NCI-H1436 treated with DMSO at 0.1 percent for 48 hours (cell line): ENCODE measurements at places on chromosomes 11 and 22.

GRCh38 chr22:37309211-37310074 lies 27.1 kb downstream of the CYTH4 start:
- DNase-seq, result no peak

- DNase-seq, result no peak
These were observed 9.3 kb upstream of the ADORA2A start for GRCh38 chr22:24417901-24418641.

DNA sequence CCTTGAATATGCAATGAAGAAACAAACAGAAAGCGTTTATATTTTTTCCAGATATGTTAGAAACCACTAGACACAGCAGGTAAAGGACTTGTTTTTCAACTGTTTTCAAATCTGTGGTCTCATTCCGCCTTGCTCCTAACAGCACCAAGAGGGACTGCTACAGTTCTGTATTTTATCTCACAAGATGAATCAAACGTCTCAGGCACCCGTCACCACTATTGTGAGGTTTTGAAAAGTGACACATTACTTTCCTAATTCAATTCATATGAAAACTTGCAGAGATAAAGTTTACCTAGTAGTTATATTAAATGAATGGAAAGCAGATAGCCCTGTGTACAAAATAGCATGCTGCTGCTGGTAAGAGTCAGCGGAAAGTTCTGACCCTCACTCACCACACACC lies 386.3 kb downstream of the ETS1 start:
- no peak for DNase-seq

DNA sequence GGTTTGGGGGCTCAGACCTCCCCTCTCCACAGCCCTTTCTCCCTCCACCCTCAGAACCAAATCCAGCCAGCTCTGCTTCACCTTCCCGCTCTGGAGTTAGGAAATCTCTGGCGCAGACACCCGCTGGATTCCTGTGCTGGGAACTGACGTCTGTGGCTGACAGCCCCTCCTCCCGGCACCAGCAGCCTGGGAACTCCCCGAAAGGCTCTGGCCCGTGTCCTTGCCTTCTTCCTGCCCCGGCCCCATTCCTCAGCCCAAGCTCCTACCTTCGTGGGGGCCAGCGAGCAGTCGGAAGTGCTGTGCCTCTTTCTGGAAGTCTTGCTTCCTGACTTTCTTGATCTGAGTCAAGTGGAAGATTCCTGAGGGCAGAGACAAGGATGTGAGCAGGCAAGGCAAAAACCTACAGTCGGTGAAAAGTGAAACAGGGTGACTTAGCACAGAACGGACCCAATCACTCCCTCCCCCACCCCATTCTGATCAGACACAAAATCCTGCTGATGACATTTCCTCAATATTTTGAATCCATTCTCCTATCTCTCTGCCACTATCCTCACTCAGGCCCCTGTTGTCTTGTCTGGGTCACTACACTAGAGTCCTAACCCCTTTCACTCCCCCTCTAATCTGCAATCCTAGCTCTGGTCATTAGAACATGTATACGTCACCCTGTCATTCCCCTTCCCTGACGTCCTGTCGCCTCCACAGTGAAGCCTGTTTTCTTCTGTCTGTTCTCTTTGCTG lies 34.1 kb downstream of the CHRDL2 start:
- no peak for DNase-seq

DNA sequence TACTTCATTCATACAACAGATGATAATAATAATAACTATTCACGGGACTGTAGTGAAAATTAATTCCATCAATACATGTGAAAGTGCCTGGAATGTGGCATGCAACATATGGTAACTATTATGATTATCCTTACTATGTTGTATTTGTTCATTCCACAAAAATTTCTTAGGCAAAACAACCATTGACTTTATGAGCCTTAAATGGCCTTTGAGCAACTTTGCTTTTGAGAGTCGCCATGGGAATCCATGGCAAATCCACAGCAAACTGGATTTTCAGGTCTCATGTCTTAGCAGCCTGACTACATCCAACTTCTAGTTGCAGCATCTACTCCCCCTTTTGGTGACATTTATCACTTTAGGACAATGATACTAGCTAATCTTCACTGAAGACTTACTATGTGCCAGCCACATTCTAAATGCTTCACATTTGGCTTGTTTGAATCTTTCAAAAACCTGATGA lies 56.8 kb downstream of the SLC1A2 start:
- no peak for DNase-seq
